ENCODE measurements at places on chromosomes 5 and 9.

- no peak for DNase-seq
These were observed 211.5 kb downstream of the SEC61B start for GRCh38 chr9:99433555-99433954.

GRCh38 chr5:82862711-82863110, 214.5 kb downstream of the TMEM167A start:
- DNase-seq: no peak

GRCh38 chr5:143887903-143888665, 76.1 kb downstream of the HMHB1 start:
- DNase-seq: no peak

DNA sequence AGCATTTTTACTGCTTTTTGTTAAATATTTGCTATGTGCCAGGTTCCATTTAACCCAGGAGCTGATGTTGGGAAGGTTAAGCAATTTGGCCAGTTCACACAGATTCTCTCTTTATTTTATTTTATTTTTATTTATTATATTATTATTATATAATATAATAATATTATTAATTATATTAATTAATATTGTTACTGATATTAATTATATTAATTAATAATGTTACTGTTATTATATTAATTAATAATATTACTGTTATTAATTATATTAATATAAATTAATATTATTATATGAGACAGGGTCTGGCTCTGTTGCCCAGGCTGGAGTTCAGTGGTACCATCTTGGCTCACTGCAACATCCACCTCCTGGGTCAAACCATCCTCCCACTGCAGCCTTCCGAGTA, 593.0 kb upstream of the SGCD start:
- no peak for DNase-seq
